ENCODE measurements at places on chromosomes 2 and 18. TPM values are rescaled to one million over a fixed set of nuclear protein-coding genes. Genes with fewer than 3 reads are reported as not detected.

LYPD6B gene
- not detected for total RNA-seq

RAB6D gene
- total RNA-seq, result not detected

DNA sequence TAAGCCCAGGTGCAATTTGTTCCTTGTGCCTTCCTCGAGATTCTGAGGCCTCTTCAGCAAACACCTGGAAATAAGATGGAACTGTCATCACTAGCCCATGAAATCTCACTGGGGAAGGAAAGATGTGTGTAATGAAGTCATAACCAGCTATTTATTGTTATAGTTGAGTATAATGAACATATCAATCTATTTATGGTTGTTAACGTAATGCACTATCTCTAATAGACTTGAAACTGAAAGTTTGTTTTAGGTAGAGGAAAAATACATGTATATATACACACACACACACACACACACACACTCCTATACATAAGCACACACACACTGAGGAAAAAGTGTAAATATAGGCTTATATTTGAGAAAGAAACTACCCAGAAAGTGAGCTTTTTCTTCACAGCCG lies 62.8 kb downstream of the UGGT1 start:
- no peak for DNase-seq

GRCh38 chr18:29560270-29560669 lies 1383.3 kb upstream of the CDH2 start:
- no peak for DNase-seq

GRCh38 chr18:25253779-25254178 lies 98.2 kb downstream of the ZNF521 start:
- DNase-seq, result no peak

- DNase-seq, result no peak
Measured at GRCh38 chr2:164934401-164935117, 20.8 kb downstream of the SLC38A11 start.

GRCh38 chr2:58968885-58969284 lies 727.8 kb upstream of the FANCL start:
- no peak for DNase-seq

DNA sequence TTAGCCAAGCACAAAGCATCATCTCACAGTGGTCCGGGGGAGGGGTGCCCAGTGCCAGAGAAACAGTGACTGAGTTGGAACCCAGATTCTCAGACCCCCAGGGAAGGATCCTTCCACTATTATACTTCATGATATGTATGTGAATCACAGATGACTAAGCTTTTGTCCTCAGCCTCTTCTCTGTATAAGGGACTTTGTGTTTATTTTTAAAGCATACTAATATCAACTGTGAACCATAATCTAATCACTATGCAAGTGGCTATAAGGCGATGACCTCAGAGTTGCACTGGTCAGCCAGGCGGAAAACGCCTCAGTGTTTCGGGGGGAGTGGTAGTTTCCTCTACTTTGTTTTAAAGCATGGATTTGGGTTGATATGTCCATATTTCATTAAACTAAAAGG lies 160.4 kb upstream of the TMEM200C start:
- DNase-seq, result no peak

GRCh38 chr2:72757177-72757775 lies 68.6 kb downstream of the EXOC6B start:
- DNase-seq, result no peak

- no peak for DNase-seq
Measured at GRCh38 chr2:164910101-164910899, 45.0 kb downstream of the SLC38A11 start.

Measured in CD4-positive, alpha-beta T cell (primary cell).